ENCODE measurements at places on chromosomes 1 and 21.

- DNase-seq = no peak
These were observed 44.5 kb downstream of the SLC2A1 start for GRCh38 chr1:42914092-42914627.

DNA sequence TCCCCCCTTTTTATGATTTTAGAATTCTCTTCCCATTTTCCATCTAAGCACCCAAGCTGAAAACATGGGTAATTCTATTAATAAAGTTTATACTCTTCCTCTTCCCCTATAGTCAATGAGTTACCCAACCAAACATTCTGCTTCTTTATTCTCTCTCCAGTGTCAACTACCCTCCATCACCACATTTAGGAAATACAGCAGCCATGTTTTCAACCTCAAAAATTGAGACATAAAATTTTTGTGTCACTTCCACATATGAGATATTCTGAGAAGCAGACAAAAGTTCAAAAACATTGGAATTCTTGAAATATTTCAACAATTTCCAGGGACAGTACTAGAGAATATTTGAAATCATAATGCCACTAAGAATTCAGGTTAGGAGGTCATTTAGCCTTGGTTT lies 64.8 kb upstream of the ATP1A1 start:
- DNase-seq = no peak

GRCh38 chr1:155326631-155327037 lies 5.9 kb downstream of the RUSC1 start:
- no peak for DNase-seq

DNA sequence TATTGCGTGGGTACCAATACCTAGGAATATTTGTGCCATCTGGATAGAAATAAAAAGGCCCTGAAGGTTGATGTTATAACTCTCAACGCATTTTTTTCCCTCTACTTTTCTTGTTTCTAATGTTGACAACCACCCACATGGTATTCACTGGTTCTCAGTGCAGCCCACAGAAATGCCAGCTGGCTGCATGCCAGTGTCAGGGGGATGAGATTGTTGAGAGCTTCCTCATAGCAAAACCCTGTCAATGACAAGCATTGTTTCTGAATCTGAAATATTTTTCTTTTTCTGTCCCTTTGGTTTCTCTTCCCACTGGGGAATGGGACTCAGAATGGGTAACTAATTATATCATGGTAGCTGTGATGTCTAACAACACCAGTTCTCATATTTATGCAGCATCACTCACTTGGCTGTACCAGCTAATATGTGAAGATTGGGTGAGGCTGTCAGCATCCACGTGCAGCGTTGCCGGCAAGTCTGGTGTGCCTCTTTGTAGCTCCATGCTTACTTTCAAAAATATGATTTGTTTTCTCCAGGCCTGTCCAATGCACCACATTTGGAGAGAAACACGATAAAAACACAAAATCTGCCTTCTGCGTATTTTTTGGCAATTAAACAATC lies 284.6 kb downstream of the PTBP2 start:
- DNase-seq = no peak

DNA sequence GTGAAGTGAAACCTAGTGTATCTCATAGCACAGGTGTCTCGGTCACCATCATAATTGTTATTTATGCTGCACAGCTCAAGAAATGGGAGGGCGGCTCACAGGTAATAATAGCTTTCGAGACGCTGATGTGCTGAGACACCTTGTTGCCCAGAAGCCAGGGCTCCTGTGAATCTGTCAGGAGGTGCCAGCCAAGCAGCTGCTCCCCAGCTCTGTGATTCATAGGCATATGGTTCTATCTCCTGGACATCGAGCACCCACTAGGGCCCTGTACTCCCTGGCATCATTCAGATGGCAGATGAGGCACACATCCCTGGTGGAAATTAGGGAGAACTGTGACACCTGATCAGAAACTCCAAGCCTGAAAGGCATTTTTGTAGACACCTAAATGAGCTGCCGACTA lies 53.5 kb downstream of the SYT6 start:
- DNase-seq = no peak

DNA sequence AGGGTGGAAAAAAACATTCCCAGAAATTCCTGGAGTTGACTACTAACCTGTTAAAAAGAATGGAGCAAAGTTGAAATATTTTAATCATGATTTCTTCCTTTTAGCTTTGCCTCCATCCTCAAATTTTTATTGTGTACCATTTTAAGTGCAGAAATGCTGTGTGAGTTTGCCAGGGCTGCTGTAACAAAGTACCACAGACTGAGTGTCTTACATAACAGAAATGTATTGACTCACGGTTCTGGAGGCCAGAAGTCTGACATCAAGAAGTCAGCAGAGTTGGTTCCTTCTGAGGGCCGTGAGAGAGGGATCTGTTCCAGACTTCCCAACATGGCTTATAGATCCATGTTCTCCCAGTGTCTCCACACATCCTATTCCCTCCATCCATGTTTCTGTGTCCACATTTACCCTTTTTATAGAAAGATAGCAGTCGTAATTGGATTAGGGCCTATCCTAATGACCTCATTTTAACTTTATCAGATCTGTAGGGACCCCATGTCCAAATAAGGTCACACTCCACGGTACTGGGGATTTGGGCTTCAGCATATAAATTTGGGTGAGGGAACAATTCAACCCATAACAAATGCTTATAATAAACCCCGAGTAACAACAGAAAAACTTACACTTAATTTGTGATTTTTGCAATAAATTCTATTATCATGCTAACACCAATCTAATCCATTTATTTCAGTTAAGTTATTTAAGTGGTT lies 12.7 kb downstream of the SNX7 start:
- DNase-seq = no peak

DNA sequence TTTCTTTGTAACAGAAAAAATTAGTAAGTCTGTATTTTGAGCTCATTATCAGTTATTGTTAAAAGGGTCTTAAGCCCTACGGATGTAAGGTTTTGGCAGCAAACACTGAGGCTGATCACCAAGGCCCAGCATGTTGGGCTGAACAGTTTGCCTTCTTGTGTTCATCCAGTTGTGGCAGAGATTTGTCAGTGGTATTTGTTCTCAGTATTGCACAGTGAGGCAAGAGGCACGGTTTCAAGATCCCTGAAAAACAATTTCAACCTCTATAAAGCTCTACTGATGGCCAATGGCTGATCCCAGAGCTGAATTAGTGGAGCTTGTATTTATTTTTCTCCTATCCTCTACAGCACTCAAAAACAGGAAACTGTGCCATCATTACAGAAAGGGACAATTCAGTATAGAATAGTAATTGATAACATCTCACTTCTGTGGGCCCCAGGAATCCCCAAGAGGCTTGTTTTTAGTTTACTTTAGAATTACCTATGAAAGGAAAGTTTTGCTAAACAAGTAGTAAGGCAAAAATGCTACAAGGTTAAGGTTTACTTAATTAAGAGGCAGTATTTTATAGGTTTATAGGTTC lies 191.8 kb upstream of the RAB4A start:
- DNase-seq = no peak

DNA sequence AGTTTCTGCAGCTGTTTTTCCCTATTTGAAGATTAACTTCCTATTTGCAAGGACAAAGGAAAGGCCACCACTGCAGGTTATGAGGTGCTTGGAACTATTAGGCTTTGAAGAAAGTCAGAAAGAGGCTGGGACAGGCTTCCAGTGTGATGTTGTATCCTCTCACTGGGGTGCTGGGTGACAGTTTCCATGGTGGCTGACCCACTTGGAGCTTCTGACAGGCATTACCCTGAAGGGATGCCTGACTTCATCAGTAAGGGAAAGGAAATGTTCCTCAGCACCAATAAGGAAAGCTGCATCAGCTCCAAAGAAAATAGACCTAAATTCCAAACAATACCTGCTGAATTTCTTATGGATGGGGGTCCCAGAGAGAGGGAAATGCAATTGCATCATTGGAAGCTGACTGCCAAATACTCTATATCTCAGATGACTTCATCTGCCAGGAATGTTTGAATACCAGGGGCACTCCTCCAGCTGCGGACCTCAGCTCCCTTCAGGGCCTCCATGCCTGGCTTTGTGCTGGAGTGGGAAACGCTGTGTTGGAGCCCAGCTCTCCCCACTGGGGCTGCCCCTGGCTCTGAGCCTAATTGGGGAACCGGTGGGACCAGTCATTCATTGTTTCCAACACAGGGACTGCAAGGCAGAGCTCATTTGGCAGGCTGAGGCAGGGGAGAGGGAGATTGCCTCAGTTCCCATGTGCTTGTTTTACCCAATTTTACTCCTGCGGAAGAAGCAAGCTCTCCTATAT lies 76.6 kb downstream of the RGL1 start:
- no peak for DNase-seq

GRCh38 chr1:94962409-94963265 lies 35.7 kb upstream of the CNN3 start:
- no peak for DNase-seq

DNA sequence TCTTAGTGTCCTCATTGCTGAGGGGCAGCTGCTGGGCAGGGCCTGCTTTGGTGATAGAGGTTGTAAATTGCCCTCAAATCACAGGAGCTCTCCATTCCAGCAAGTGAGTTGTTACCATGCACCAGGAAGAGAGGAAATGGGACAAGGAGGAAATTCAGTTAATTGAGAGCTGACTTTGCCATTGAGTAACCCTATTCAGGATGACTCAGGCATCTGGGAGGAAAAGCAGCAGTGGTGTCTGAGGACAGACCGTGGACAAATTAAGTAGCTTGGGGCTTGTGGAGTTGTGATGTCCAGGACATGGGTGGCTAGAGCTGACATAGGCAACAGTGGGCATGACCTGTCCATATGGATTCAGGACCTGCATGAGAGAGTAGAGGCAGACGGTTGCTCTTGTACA lies 5.9 kb downstream of the ARHGEF10L start:
- no peak for DNase-seq

DNA sequence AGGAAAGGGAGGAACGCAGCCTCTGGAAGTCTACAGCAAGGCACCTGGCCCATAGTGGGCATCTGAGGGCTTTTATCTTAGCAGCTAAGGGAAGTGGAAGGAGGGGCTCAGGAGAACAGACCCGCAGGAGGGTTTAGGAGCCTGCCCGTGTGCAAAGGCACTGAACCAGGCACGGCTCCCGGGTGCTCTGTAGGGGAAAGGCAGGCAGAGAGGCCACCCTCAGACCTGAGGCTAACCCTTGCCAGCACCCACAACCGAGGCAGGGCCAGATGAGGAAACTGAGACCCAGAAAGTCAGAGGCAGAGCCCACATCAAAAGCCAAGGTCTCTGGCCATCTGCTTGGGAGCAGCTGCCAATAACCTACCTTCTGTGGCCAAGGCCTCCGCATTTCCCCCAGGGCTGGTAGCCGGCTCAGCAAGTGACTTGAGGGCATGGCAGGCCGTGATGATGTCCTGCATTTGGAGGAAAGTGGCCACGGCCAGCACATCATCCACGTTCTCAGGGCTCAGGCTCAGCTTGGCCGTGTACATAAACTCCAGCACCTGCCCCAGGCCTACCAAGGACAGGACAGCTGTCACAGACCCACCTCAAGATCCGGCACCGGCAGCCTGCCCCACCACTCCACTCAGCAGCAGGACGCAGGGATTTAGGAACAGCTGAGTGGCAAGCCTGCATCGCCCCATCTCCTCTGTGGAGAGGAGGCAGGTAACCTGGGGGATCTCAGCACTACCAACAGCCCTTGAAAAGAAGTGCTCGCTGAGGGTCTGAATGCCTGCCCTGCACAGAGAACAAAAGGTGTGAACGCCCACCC lies 29.1 kb downstream of the ZBTB17 start:
- no peak for DNase-seq

GRCh38 chr1:184646178-184646701 lies 108.4 kb downstream of the EDEM3 start:
- DNase-seq = no peak

DNA sequence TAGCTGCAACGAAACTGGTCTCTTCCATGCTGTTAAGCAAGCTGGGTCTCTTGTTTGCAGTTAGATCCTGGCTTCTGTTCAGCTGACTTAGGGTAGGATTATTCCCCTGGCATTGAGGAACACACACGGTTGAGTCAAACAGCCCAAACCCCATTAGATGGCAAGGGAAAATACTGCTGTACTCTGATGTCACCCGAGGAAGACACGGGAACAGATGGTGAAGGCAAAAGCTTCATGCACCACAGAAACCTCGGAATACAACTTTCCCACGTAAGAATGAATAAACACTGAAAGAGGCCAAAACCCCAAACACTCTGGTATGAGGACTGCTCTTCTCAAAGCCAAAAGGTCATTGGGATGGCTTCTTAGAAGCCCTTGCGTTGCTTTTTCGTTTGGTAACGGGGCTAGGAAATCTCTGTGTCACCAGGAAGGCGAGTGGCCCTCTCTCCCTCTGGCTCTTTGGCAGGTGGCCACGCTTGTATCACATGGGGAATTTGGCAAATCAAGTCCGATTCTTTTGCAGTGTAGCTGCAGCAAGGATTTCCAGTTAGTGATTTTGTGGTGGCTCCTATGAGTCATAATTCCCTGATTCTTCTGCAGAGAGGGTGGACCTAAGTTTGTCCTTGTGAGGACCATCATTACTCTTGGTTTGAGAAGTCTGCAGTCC lies 16.7 kb upstream of the LYST start:
- DNase-seq = peak; percentile 87

DNA sequence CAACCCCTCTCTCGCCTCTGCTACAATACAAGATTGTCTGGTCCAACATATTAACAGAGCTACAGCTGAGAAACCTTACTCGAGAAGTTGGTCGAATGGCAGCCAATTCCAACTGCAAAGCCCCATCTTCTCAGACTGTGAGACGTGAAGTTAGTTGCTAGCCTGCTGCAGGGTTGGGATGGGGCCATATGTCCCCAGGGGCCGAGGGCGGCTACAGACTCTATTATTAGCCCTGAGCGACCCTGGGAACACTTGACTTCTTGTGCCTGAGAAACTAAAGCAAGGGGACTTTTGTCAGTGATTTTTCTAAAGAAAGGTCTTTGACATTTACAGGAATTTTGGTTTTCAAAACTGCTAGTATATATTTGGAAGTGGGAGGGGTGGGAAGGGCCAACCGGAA lies 13.7 kb downstream of the NCF2 start:
- no peak for DNase-seq

DNA sequence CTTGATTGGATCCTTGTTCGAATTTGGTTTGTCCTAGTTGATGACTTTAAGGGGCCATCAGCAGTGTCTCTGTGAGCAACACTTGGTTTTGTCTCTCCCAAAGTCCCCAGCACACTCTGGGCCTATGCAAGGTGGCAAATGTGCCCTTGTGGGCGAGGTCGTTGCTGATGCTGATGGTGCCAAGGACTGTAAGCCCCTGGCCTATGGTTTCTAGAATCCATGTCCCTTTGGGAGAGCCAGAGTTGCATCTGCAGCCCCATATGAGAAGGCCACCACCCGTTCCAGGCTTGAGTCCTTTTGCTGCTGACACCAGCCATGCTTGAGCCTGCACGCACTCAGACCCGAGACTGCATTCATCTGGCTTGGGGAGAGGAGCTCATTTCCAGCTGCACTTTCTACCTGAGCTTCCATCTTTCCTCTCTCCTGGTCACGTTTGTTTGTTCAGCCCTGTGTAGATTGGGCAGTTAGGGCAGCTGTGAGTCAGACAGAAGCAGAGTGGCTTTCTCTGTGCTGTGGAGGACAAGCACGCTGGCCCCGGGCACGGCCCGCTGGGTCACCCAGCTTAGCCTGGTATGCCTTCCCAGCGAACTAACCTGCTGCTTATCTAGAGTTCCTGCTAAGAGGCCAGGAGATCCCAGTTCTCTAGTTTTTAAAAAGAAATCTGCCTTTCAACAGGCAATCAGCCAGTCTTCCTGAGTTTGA lies 52.1 kb upstream of the CSF3R start:
- DNase-seq = no peak
